ENCODE measurements at places on chromosomes 16 and 17. TPM values are rescaled to one million over a fixed set of nuclear protein-coding genes. Genes with fewer than 3 reads are reported as not detected.

Gene ACE
- total RNA-seq: 30.6 TPM

Gene KSR1
- total RNA-seq: 26.2 TPM

Gene RUNDC3A
- total RNA-seq: 0.07 TPM

Gene PLXDC1
- not detected for total RNA-seq

Gene UBALD2
- total RNA-seq: 9.3 TPM

Gene MMP2
- total RNA-seq: 219 TPM

Gene MYH8
- not detected for total RNA-seq

Gene DPEP1
- 0.39 TPM for total RNA-seq

Gene KRT24
- not detected for total RNA-seq

Gene IL17C
- total RNA-seq: not detected

Gene TTLL6
- not detected for total RNA-seq

Gene KIF18B
- total RNA-seq: 6.5 TPM

Gene CD300E
- total RNA-seq: not detected

Gene CHRNB1
- 7.5 TPM for total RNA-seq

Gene RPS15A
- total RNA-seq: 1,625 TPM

Gene HSD17B1
- total RNA-seq: 0.18 TPM

Gene PPP1R27
- total RNA-seq: not detected

Gene ZNF785
- total RNA-seq: 9.4 TPM

Gene PRPSAP2
- 37.5 TPM for total RNA-seq

Gene MEOX1
- not detected for total RNA-seq

Gene KRTAP2-1
- total RNA-seq: not detected

Gene TBC1D3B
- total RNA-seq: 0.86 TPM

Gene CACNG5
- not detected for total RNA-seq

Gene NOTUM
- not detected for total RNA-seq

Gene HSPB9
- total RNA-seq: not detected

Gene BCAR1
- total RNA-seq: 122 TPM

Gene UTP4
- 19.6 TPM for total RNA-seq

Gene KRT20
- total RNA-seq: not detected

Gene GGT6
- not detected for total RNA-seq

Gene TNS4
- total RNA-seq: not detected

Gene PHOSPHO1
- total RNA-seq: 0.07 TPM

Gene CYTH1
- 44.1 TPM for total RNA-seq

Gene KRTAP4-4
- not detected for total RNA-seq

Gene CDH8
- total RNA-seq: not detected

Gene CCL8
- total RNA-seq: not detected

Gene PIGW
- total RNA-seq: 12.7 TPM

Gene NPIPB2
- 1.8 TPM for total RNA-seq

Measured in pulmonary artery endothelial cell (primary cell).